ENCODE measurements at places on chromosomes 16 and 17.

GRCh38 chr16:27174798-27175197, 28.5 kb upstream of the KDM8 start:
- no peak for DNase-seq

- DNase-seq = no peak
Observed at GRCh38 chr16:85148931-85149330, 36.7 kb upstream of the CIBAR2 start.

- DNase-seq = peak; percentile 74
Observed at GRCh38 chr17:13385481-13385911, 216.2 kb downstream of the HS3ST3A1 start.

DNA sequence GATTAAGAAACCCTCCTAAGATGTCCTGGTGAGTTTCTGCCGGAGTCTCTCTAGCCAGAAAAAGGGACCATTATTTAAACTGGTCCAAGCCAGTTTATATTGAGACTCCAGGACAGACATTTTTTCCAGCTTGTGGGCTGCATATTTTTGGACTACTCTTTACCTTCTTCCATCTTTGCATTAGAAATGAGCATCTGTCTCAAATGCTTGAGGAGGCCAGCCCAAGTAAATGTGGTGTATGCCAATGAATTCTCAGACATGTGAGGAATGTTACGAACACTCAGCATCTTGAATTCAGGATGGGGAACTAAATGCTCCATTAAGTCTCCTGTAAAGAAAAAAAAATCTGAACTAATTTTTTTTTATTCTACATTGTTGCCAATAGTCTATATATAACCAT, 18.4 kb downstream of the TUBD1 start:
- no peak for DNase-seq

DNA sequence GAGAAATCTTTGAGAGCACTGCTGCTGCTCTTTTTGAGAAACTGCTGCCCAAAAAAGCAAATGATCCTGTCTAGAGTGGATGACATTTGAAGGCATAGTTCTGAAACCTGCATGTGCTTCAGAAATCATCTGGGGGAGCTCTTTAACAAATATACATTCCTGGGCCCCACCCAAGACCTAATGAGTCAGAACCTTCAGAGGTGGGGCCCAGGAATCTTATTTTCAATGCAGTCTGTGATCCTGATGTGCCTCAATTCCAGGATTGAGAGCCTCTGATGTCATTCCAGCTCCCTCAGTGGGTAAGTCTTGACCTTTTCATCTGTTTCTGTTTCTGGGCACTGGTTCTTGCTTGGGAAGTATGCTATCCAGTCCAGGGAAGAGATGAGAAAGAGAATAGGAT, 42.3 kb downstream of the HNF1B start:
- no peak for DNase-seq

GRCh38 chr17:82231312-82231561, 2.4 kb downstream of the SLC16A3 start:
- DNase-seq = no peak

DNA sequence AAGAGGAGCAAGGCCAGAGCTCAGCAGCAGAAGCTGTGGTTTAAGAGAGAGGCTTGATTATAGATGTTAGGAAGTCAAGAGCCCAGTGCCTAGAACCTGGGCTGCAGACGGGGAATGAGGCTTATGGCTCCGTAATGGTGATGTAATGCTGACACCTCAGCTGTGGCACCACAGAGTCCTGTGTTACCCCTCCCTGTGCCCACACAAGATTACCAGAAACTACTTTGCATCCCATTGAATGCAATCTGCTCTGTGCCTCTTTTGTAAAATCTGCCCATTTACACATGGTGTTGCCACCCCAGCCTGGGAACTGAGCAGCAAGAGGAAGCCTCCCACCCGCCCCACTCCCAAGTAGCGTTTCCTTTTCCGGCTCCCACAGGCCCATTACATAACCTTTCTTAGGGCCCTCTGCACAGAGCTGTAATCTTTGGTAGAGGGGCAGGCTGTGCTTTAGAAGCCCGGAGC, 57.0 kb downstream of the PITPNC1 start:
- DNase-seq = peak; percentile 95

- DNase-seq = no peak
Observed at GRCh38 chr17:66942451-66943264, 21.8 kb upstream of the CACNG4 start.

DNA sequence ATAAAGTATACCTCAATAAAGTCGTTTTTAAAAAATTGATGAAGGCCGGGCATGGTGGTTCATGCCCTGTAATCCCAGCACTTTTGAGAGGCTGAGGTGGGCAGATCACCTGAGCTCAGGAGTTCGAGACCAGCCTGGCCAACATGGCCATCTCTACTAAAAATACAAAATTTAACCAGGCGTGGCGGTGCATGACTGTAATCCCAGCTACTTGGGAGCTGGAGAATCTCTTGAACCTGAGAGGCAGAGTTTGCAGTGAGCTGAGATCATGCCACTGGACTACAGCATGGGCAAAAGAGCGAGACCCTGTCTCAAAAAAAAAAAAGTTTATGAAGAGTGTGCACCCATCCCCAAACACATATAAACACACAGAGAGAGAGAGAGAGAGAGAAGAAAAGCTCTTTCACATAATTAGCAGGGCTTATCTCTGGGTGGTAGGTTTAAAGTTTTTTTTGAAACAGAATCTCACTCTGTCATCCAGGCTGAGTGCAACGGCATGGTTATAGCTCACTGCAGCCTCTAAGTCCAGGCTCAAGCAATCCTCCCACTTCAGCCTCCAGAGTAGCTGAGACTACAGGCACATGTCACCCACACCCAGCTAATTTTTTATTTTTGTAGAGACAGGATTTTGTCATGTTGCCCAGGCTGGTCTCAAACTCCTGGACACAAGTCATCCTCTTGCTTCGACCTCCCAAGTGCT, 3.0 kb downstream of the SREBF1 start:
- no peak for DNase-seq

GRCh38 chr16:27273330-27273669, 4.7 kb upstream of the NSMCE1 start:
- DNase-seq = no peak

GRCh38 chr17:53039981-53040380, 782.7 kb upstream of the KIF2B start:
- DNase-seq = no peak

- peak; percentile 90 for DNase-seq
Observed at GRCh38 chr17:17044846-17045561, 2.7 kb downstream of the MPRIP start.

- DNase-seq = no peak
Observed at GRCh38 chr16:80612461-80613017, 71.7 kb downstream of the DYNLRB2 start.

DNA sequence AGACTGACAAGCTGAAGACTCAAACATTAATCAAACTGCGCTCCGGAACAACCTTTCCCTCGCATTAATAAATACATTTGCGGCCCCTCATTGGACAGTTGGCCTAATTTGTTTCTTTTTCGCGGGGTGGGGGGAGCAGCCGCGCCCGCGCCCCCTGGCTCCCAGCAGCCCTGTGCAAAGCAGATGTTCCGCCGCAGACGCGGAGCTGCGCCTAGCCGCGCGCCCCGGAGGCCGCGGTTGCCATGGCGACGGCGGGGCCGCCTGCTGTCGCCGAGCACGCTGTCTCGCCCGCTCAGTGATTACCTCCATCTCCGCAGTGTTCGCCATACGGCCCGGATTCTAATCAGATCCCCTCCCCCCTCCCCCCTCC, 25.5 kb downstream of the COPZ2 start:
- DNase-seq = peak; percentile 69

- no peak for DNase-seq
Observed at GRCh38 chr16:85665929-85666328, 22.8 kb downstream of the GINS2 start.

- no peak for DNase-seq
Observed at GRCh38 chr17:51046046-51046445, 74.6 kb downstream of the SPAG9 start.

GRCh38 chr16:56450275-56450985, 702 bp downstream of the NUDT21 start:
- DNase-seq = peak; percentile 3

DNA sequence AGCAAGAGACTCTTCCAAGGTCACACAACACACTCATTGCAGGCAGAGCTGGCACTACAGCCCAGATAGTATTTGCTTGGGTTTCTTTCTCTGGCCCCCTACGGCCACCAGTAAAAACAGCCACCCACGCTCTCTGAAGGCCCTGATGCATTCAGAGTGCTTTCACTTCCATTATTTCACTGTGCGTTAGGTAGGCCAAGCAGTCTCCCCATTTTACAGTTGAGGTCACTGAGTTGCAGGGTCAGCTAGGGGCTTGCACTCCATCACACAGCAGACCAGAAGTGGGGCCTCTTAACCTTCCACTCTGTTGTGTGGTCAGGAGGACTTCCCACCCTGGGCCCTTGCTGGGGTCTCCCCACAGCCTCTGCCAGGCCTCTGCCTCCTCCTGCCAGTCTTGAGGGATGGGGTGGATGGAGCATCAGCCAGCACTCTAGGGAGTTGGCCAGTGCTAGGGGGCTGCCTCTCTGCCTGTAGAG, 2.5 kb downstream of the TBX21 start:
- peak; percentile 22 for DNase-seq

- DNase-seq = no peak
Observed at GRCh38 chr17:61756561-61756960, 106.8 kb downstream of the BRIP1 start.

DNA sequence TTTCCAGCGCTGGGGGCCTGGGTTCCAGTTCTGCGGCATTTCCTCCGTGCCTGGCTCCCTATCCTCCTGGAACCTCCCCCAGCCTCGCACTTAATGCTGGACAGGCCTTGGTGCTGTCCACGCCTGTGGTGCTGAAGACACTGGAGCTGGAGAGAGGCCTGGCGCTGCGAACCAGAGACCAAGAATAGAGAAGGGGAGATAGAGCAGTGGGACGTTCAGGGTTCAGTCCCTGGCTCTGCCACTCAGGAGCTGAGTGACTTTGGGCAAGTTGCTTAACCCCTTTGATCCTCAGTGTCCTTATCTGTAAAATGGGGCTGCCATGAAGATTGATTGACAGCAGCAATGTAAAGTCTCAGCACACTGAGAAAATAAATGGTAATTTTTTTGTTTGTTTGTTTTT, 11.9 kb downstream of the SBK1 start:
- peak; percentile 24 for DNase-seq

All from suppressor macrophage (primary cell).